Calu3 (cell line): ENCODE measurements at places on chromosomes 12 and 14. TPM values are rescaled to one million over a fixed set of nuclear protein-coding genes. Genes with fewer than 3 reads are reported as not detected.

DPY19L2 gene
- 9.2 and 10.1 TPM in 2 replicates for total RNA-seq

EEF1AKMT3 gene
- 8.4 TPM in 2 replicates for total RNA-seq

DNA sequence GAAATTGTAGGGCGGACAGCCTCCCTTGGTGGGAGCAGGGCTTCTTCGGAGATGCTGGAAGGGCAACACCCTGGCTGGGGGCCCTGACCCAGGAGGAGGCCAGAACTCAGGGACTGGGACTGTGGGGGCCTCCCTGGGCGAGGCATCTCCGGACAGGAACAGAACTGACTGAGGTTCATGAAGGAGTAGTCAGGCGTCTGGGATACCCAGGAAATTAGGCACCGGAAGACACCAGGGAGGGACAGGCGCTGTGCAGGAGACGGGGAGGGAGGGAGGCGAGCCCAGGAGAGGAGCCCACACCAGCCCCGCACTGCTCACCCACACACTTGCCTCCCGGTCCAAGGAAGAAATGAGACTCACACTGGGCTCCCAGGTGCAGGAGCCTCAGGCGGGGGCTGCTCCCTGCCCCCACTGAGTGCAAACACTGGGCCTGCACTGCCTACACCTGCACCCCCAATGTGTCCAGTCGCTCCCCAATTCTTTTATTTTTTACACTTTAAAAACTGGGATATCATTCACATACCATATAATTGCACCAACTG, 262.6 kb upstream of the SFSWAP start:
- H3K27me3 ChIP-seq: peaks cover 70% of the 10 kb centered on the region
- no peak overlapping the region for H3K27ac ChIP-seq
- no peak for DNase-seq
- no peak overlapping the region for H3K4me3 ChIP-seq
- no peaks in the 10 kb centered on the region for H3K36me3 ChIP-seq

- H3K27ac ChIP-seq: no peak overlapping the region
- no peak overlapping the region for H3K4me3 ChIP-seq
- H3K36me3 ChIP-seq: no peaks in the 10 kb centered on the region
- DNase-seq: no peak
- H3K27me3 ChIP-seq: no peaks in the 10 kb centered on the region
Observed at GRCh38 chr12:48796976-48797375, 8.1 kb upstream of the ADCY6 start.

DNA sequence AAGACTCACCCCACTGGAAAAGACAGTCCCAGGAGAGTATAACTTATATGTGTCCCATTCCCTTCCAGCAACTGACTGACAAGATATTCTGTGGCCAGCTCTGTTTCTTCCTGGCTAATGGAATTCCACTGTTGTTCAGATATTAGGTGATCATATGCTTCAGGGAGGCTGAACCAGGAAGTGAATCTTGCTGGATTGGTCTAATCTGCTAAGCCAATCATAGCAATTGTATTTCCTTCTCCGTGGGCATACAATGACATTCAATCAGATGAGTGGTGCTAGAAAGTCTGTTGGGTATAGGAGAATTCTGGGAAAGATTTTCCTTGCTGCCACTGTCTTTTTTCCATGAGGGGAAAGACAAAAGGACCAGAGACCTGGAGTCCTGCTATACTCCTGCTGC, 12.1 kb downstream of the PYGL start:
- H3K36me3 ChIP-seq: no peaks in the 10 kb centered on the region
- peak overlapping the region; percentile 27 for H3K27ac ChIP-seq
- no peak for DNase-seq
- H3K4me1 ChIP-seq: peaks cover 33% of the 10 kb centered on the region
- no peak overlapping the region for H3K4me3 ChIP-seq
- no peaks in the 10 kb centered on the region for H3K27me3 ChIP-seq
